ELR (cell line): ENCODE measurements at places on chromosomes 4 and X.
A peak's percentile ranks its signal among the peaks of the same experiment; 100 is the strongest.

DNA sequence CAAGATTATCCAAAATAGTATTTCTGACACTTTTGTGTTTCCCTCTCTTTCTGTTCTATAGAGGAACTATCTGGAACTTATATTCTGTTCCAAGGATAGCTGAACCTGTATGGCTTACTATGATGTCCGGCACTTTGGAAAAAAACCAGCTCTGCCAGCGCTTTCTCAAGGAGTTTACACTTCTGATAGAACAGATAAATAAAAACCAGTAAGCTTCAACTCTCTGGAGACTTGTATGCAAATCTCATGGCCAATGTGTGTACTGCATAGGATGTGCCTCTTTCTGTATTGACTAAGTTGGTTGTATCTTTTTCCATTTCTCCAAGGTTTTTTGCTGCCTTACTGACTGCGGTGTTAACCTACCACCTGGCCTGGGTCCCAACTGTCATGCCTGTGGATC, 92.5 kb downstream of the FNIP2 start:
- DNase-seq = no peak

GRCh38 chr4:73523126-73523525, 41.6 kb downstream of the AFM start:
- DNase-seq = peak; percentile 20

GRCh38 chr4:165158762-165159161, 46.1 kb upstream of the TMEM192 start:
- no peak for DNase-seq

- DNase-seq = no peak
Observed at GRCh38 chr4:67712650-67713528, 11.9 kb upstream of the UBA6 start.

DNA sequence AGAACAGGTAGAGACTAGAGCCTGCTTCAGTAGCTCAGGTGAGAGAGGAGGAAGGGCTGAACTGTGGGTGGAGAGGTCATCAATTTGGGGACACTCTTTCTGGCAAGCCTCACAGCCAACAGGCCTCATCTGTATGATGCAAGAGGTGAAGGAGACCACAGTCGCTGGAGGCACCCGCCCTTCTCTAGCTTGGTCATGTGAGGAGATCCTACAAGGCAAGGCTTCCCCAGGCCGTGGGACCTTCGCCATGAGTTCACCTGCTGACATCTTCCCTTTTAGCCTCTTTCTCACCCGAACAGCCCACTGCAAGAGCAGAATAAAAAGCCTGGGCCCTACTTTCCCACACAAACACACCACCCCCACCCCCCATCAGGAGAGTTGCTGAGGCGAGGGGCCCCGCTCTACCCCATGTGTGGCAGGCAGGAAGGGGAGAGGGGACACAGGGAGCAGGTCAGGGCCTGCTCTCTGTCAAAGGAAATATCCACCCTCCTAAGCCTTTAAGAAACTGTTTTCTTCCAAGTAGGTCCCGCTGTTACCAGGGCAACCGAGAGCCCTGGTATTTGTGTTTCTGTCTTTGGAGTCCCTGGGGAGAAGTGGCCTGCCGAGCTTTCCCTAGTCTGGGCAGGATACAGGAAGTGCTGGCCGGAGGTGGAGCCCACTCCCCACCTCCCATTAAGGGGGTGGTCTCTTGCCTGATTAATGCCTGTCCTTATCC, 8.1 kb downstream of the RTL5 start:
- no peak for DNase-seq
